Germinal center (tissue), 1 donor: ENCODE measurements at places on chromosomes 4 and X.

GRCh38 chrX:19629541-19629940, 114.2 kb upstream of the MAP3K15 start:
- no peak for DNase-seq

- no peak for DNase-seq
Observed at GRCh38 chr4:113444386-113444785, 317.2 kb downstream of the CAMK2D start.

DNA sequence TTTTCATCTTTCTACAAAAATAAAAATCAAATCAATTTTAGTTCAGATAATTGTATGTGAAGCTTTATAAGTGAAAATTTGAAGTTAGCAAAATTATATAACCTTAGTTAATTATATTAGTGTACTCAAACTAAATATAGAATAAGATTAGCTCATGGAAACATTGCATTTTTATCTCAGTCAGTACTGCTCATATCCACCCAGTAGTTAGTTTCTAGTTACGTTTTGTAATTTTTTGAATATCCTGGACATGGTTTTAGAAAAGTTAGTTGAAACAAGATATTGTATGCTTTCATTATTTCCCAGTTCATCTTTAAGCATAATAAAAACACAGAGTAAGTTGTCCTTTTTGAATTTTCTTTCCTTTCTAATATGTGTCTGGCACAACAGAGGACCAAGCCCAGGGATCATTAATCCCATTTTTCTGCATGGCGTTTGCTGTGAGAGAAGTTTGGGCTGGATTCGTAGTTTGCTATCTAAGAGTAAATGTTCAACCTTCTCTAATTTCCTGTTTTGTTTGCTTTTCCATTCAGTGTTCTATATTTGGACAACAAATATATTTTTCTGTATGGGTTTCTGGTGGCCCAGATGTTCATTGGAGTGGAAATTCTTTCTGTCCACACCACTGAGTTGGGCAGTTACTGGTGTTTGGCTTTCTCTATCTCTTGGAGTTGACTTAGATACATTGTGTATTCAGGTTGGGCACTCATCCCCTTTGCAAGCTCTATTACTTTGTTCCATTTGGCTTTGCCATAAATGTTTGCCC, 12.1 kb downstream of the TBL1X start:
- no peak for DNase-seq

DNA sequence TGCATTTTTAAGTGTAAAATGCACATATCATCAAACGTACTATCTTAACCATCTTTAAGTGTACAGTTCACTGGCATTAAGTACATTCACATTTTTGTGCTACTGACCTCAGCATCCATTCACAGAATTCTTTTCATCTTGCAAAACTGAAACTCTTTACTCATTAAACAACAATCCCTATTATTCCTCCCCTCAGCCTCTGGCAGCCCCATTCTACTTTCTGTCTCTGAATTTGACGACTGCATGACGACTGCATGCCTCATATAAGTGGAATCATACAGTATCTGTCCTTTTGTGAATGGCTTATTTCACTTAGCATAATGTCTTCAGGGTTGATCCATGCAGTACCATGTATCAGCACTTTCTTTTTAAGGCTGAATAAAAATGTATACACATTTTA, 38.7 kb downstream of the CNKSR2 start:
- no peak for DNase-seq

- no peak for DNase-seq
Observed at GRCh38 chr4:95272036-95272435, 276.7 kb downstream of the UNC5C start.

- no peak for DNase-seq
Observed at GRCh38 chr4:109887071-109887470, 25.6 kb upstream of the EGF start.

- DNase-seq = no peak
Observed at GRCh38 chr4:104531390-104531789, 36.7 kb upstream of the CXXC4 start.

DNA sequence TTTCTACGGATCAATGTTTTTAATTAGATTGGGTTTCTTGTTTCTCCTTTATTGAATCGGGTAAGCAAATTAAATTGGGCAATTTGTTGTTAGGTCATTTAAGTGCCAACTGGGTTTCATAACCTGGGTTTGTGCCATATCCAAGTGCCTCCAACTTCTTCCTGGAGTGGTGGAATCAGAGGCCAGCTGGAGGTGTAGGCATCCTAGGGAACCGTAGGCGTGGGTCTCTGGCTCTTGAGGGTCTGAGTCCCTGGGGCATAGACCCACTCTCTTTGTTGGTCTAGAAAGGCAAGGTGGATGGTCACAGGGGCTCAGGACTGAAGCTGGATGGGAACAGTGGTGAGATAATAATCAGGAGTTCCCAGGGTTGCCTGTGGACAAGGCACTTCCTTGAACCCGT, 18.3 kb downstream of the CNGA2 start:
- no peak for DNase-seq

- DNase-seq = no peak
Observed at GRCh38 chrX:38175139-38175538, 45.5 kb downstream of the SRPX start.

- no peak for DNase-seq
Observed at GRCh38 chrX:10157543-10157942, 768 bp downstream of the CLCN4 start.

- no peak for DNase-seq
Observed at GRCh38 chr4:6489927-6490326, 17.5 kb upstream of the PPP2R2C start.

DNA sequence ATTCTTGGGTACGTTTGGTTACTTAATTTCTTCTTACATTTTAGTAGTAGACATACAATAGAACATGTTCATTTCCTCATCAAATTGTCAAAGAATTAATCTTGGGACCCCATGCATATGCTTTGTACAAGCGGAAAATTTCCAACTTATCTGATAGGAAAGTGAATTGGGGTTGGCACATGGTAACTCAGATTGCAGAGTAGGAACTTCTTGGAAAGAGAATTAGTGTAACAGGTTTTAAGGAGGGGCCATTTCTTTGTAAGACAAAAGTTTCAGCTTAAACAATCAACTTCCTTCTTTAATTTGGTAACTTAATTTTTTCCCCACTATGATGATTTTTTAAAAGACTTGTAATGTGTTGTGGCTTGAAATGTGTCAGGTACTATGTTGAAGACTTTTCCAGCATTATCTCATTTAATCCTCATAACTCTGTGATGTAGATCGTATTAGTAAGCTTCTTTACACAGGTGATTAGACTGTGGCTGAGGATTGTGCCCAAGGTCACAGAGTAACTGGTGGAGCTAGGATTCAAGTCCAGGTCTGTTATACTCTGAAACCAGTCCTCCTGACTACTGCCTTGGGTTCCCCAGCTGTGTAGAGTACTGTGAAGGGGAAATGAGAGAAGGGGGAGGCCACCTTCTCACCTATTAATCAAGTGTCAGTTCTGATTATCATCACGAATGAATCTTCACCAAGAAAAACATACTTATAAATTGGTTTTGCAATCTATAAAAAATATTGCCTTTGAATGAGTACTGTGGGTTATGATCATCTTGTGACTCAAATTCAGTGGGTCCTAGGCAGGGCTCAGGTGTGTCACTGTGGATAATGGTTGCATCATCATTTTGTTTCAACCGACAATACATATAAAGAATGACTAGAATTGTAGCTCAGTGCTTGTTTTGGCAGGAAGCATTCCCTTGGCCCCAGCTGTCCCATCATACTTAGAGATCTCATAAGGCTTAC, 4.3 kb downstream of the GK start:
- no peak for DNase-seq

DNA sequence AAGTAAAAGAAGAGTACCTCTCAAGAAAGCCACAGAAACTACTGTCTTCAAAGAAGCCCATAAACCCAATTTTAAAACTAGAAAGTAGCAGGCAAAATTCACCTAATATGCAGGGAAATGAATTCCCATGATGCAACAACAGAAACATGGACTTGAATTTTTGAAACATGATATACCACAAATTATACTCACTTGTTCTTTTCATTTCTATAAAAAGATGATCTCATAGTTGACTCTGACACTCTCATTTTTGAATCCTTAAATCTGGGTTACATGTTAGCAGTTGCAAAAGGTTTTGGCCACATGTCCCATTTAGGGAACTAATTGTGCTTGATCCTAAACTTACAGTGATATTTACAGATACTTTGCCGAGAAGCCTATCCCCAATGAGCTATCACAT, 1130.8 kb downstream of the FAT4 start:
- no peak for DNase-seq

GRCh38 chr4:182280436-182281111, 37.4 kb downstream of the TENM3 start:
- no peak for DNase-seq

DNA sequence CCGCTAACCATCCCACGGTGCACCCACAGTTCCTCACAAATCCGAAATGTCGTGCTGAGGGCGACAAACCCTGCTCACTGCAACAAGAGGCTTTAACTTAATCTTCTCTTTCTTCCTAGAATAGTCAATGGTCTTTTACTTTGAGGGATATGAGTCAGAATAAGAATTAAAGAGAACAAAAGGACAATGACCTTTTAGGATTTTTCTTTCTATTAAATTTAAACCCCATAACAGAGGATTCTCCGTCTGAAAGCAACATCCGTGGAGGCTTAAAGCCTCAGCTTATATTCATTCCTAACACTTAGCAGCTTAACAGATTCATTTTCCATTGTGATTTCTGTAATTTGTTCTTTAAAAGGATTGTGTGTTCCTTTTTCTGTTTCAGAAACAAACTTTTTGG, 44.9 kb upstream of the PUDP start:
- DNase-seq = no peak

DNA sequence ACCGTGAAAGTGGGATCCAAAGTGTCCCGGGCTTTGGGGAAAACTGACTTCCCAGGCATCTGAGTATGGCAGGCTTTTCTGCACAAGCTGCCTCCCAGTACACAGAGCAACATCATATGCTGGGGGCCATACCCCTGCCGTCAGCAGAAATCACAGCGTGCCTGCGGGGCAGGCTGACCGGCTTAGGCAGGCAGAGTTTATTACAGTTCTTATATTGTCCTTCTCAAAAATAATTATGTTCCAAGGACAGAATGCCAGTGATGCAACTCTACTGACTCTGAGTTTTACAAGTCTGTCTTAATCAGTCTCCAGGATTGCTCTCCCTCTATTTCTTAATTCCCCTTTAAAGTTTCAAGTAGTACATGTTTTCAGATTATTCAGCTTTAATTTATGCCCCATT, 37.0 kb downstream of the IL21 start:
- no peak for DNase-seq

- DNase-seq = no peak
Observed at GRCh38 chr4:145567516-145567915, 51.7 kb upstream of the MMAA start.

DNA sequence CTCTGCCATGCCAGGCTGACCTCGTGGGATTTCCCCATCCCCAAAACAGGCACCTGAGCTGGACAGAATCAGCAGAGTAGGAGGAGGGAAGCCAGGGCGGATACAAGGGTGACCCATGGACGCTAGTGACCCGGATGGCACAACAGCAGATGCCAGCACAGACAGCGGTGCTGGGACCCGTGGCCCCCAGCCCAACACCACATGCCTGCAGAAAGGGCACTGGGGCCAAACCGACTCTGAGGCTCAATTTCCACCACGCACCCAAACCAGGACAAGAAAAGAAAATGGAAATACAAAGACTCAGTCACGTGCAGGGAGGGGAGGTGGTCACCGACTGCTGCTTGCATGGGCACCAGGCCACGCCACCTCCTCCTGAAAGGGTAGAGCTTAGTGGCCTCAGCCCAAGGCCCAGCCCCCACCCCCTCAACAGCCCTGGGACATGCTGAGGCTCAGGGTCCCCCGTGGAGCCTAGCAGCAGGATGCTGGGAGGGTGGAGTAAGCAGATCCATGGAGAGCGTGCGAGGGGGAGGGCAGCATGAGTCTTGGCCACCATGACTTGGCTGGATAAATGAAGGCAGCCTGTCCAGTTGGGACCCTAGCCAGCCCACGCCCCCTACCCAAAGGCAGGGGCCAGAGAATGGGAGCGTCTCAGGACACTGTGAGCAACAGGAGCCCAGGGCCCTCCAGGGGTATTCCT, 47.7 kb downstream of the C4orf50 start:
- DNase-seq = no peak

- no peak for DNase-seq
Observed at GRCh38 chrX:17547658-17548057, 172.7 kb downstream of the NHS start.

DNA sequence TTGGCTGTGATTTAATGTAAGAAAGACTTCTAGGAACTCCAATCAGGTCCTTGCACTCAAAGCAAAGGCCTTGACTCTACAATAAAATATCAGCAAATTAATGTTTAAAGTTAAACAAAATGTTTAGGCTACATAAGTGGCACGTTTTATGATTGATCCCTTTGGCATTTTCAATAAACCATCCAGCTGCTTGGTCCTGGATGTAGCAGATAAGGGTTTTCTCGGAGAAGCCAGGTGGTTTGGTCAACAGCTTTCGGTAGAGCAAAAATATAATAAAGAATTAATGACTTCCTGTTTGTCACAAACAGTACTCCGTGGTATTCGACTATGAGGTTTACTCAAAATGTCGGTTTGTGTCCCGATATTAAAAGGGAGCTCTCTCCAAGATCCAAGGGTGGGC, 95.8 kb downstream of the GEMIN8 start:
- DNase-seq = no peak

DNA sequence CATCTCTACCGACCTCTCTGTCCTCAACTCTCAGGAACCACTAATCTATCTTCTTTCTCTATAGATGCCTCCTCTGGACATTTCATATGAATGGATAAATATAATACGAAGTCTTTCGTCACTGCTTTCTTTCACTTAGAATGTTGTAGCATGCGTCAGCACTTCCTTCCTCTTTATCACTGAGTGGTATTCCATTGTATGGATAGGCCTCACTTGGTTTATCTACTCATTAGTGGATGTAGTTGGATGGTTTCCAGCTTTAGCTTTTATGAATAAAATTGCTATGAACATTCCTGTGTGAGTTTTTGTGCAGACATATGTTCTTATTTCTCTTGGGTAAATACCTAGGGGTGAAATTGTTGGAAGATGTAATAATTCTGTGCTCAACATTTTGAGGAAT, 528.2 kb upstream of the FAT1 start:
- no peak for DNase-seq

- no peak for DNase-seq
Observed at GRCh38 chr4:68132342-68132741, 2.7 kb upstream of the TMPRSS11F start.

- DNase-seq = peak; percentile 40
Observed at GRCh38 chr4:153152501-153153338, 51.5 kb upstream of the TRIM2 start.

DNA sequence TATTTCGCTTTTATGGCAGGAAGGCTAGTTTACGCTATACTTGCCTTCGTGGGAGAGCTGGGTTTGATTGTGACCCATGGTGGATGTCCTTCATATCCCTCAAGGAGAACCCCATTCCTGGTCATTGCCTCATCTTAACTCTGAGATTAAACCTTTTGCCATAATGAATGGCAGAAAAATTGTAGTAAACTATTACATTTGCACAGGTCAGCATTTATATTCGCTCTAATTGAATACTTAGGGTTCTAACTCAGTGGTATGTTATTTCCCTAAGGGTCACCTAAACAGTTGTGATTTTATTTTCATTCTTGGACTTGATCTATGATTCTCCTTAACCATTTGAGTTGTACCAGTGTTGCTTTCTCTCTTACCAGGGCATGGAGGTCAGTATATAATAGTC, 13.4 kb downstream of the PDK3 start:
- no peak for DNase-seq

GRCh38 chrX:24515447-24515846, 50.4 kb downstream of the PDK3 start:
- no peak for DNase-seq

- DNase-seq = no peak
Observed at GRCh38 chrX:38375891-38376290, 23.5 kb downstream of the OTC start.

- DNase-seq = no peak
Observed at GRCh38 chrX:121570072-121570841, 522.8 kb downstream of the GLUD2 start.

- DNase-seq = no peak
Observed at GRCh38 chr4:2862528-2862927, 18.9 kb downstream of the ADD1 start.
